T1000 (cell line): ENCODE measurements at places on chromosomes 12 and 14.

- DNase-seq, result no peak
These were observed 17.3 kb upstream of the RIN3 start for GRCh38 chr14:92496191-92496857.

GRCh38 chr12:65308006-65308405 lies 29.5 kb downstream of the MSRB3 start:
- no peak for DNase-seq

DNA sequence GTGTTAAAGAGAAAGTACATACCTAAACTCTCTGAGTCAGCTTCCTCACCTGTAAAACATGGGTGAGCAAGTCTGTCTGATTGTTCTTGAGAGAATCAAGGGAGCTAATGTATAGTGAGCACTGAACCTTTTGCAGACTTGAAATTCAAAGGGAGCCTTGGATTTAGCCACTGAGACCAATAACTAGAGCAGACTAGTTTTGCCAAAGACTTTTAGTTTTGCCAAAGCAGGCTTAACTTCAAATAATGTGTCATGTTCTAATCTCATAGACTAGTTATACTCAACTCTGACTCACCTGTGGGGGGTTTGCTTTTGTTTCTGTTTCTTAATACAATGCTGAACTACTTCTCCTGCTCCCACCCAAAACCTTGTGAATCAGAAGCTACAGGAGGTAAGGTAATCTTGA lies 123.7 kb downstream of the SLC25A21 start:
- no peak for DNase-seq

- no peak for DNase-seq
These were observed 9.7 kb downstream of the CACNA2D4 start for GRCh38 chr12:1908758-1909157.

DNA sequence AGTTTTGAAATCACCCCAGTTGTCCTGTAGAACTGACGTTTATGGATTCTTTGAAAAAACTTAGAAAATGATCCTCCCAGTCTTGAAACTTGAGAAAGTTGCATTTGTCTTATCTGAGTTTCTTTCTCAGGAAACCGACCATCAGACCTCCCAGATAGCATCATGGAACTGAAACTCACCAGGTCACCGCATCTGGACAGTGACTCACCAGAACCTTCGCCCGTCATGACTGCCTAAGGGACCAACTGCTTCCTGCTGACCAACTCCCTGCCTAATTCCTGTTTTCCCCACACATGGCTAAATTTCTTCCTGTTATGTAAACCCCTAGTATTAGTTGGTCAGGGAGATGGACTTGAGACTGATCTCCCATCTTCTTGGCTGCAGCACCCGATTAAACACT lies 175.7 kb downstream of the RIMBP2 start:
- no peak for DNase-seq

DNA sequence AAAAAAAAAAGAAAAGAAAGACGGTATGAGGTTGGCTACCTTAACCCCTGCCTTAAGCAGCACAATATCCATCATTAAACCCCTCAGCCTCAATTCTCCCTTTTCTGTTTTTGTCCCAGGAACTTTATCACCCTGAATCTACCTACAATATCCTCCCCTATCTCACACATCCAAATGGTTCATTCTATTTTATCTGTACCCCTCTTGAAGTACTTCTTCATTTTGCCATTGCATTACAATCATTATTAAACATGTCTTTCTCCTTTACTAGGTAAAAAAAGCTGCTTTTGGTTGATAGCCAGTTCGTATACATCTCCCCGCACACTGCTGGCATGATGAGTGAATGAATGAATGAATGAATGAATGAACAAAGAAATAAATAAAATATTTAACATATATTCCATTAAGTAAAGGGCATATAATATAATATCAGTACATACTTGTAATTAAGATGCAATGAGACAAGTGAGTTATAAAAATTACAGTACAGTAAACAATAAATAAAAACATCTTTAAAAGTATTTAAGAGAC lies 364 bp upstream of the GPR65 start:
- DNase-seq, result no peak

- no peak for DNase-seq
These were observed 10.5 kb downstream of the SNX6 start for GRCh38 chr14:34619471-34619870.

- DNase-seq, result no peak
These were observed 93.5 kb upstream of the MED13L start for GRCh38 chr12:116370886-116371580.

GRCh38 chr12:122893208-122894153 lies 2.4 kb downstream of the VPS37B start:
- DNase-seq, result no peak

- no peak for DNase-seq
These were observed 24.1 kb downstream of the PTGER2 start for GRCh38 chr14:52338051-52338681.

- no peak for DNase-seq
These were observed 13.3 kb upstream of the C12orf75 start for GRCh38 chr12:105316931-105317852.

DNA sequence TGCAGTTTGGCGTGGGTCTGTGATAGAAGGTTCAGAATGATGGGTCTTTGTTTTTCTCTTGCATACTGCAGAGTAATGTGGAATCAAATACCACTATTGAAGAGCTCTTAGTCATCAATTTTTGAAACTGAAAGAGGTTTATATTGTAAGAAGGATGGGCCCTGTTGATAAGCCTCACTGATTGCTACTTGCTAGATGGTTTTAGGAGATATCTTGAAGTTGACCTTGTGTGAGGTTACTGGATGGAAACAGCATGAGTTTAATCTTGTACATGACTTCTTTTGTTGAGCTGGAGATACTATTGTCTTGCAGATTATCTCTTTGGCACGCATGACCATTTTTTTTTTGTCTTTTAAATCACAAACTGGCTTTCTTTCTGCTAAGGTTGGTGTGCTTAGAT lies 13.8 kb downstream of the BICD1 start:
- no peak for DNase-seq

GRCh38 chr12:45666816-45667215 lies 62.7 kb upstream of the ARID2 start:
- no peak for DNase-seq

DNA sequence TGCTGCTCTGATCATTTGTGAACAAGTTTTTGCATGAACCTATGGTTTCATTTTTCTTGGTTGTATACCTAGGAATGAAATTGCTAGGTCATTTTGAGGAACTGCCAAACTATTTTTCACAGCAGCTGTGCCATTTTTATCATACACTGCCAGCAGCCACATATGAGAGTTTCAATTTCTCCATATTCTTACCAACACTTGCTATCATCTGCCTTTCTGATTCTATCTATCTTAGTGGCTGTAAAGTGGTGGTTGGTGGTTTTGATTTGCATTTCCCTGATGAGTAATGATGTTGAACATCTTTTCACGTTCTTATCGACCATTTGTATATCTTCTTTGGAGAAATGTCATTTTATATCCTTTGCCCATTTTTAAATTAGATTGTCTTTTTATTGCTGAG lies 146.1 kb downstream of the C12orf75 start:
- no peak for DNase-seq

GRCh38 chr12:39122562-39123204 lies 217.3 kb upstream of the CPNE8 start:
- DNase-seq, result no peak

GRCh38 chr12:126741536-126742240 lies 1525.3 kb upstream of the TMEM132C start:
- DNase-seq, result no peak

GRCh38 chr12:111122458-111122878 lies 202.1 kb upstream of the MYL2 start:
- no peak for DNase-seq

DNA sequence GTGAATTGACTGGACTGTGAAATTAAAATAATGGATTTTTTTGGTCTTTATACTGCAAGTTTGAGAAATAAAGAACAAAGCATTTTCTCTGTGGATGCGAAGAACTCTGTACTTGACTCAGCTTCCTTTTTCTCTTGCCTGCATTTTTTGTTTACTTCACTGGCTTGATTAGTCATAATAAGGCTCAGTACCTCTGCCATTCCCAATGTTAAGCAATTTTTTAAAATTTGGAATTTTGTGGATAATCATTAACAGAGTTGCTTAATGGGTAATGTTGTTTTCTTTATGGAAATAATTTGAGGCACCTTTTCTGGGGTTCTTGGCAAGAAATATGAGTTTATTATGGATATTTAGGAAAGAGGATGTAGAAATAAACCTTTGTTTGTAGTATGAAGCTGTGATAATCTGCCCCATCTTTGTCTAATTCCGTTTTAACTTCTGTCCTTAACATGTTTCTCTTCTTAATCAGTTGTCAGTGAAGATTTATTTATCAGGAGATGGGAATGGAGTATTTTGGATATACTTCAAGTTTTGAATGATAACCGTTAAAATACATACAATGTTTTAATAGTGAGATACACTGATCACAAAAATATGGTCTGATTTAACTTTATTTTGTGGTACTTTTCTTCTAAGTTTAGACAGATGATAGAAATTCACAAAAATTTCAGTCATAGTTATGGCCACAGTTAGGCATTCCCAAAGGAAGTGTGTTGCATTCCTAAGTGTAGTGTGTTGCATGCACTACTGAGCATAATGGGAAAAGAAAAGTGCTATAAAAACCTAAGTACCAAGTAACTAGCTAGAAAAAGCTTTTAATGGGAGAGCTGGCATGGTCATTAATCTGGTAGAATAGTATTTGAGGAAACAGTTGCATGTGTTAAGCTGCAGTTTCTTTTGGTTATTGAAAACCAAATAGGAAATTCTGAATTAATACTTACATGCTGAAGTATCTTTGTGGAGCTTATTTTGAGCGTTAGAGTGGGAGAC lies 27.7 kb downstream of the WNK1 start:
- no peak for DNase-seq
